ENCODE measurements at places on chromosomes 12 and 14.
A peak's percentile ranks its signal among the peaks of the same experiment; 100 is the strongest.

DNA sequence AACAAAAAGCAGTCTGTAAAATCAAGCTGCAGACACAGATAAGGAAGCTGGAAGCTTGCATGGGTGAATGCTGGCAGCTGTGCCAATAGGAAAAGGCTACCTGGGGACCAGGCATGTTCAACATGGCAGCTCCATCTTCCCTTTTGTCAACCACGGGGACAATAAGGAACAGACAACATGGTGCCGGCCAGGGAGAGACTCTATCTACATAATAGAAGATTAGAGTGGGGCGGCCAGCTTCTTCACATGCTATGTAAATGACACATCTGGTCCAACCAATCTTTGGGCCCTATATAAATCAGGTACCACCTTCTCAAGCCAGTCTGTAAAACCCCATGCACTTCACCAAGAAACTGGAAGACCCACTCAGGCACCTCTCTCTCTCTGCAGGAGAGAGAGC lies 157.6 kb downstream of the SUDS3 start:
- DNase-seq, result no peak

GRCh38 chr12:214003-214741 lies at the start of gene SLC6A12:
Gene SLC6A12, minus strand, starts transcription at chr12:214157. Its CDS starts 4,171 bp downstream, at chr12:209986.
- no peak for DNase-seq

DNA sequence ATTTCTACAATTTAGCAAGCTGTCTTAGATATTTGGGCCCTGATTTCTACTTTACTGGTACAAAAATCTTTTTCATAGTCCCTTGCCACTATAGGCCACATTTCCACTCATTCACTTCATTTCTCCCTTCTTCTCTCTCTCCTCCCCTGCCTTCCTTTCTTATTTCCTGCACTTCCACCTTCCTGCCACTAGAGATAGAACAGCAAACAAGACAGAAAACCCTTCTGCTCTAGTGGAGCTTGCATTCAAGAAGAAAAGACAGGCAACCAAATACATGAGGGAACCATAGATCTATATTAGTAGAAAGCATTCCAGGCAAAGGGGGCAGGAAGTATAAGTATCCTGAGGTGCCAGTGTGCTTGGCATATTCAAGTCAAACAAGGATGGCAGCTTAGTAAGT lies 623.5 kb downstream of the FLRT2 start:
- no peak for DNase-seq

DNA sequence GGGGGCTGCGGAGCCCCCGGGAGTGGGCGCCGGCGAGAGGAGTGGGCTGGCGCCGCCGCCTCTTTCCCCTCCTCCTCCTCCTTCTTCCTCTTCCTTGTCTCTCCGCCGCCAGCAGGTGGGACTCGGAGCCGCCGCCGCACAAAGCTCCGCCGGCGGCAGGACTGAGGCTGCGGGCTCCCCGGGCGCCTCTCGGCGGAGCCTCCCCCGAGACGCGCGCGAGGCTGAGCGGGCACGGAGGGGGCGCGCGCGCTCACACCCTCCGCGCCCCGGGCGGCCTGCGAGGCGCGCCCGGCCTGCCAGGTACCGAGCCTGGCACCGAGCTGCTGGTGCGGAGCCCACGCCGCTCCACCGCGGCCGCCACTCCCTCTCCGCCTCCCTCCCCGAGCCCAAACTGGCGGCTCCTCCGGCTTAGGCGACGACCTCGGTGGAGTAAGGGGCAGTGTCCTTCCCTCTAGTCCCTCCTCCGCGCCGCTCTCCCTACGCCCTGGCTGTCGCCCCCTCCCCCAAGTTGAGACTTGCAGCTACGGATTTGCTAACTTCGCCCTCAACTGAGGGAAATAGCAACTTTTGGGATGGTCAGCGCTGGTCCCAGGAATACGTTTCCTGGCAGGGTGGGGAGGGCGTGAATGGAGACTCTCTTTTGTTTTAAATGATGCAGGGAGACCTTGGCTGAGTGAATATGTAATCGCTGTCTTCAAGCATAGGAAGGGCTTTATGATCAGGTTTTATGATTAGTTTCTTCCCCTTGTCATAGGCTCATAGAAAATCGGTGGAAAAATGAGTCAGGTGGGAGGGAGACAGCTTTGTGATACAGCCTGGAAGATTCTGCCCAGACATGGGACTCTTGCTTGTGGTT lies 199.5 kb upstream of the CAND1 start:
- peak; percentile 77 for DNase-seq

GRCh38 chr14:102150744-102151143 lies 11.0 kb downstream of the WDR20 start:
- no peak for DNase-seq

- DNase-seq, result peak; percentile 53
Measured at GRCh38 chr14:104868811-104869572, 3.9 kb downstream of the CEP170B start.

DNA sequence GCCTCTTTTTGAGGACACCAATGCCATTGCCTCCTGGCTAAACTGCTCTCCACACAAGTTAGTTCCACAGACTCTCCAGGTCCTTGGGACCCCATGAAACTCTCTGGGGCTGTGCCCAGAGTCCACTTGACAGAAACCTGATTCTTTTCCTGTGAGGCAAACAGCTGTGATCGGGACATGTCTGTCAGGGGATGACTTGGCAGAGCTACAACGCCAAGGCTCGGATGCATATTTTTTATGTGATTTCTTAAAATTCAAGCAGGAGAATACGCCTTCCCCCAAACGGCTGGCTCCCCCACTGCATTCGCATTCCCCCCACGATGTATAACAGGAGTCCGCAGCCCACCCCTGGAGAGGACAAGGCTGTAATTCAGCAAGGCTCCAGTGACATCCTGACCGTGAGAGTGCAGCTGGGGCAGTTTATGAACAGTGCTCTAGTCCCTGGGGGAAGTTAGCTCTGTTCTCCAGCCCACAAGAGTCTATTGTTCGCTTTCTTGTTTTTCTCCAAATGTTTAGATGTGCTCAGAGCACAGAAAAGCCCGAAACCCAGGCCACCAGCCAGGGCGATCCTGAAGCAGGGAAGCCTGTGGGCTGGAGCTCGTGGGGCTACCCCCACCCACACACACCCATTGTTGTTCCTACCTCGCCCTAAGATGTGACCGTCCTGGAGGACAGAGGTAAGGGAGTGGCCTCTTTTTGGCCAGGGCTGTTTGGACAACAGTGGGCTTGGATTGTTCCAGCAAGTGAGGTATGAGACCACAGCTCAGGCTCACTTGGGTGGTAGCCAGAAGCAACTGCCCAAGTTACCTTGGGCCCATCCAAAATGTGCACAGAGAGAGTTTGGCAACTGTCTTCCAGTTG lies 159.5 kb downstream of the ZFP36L1 start:
- no peak for DNase-seq

- no peak for DNase-seq
Measured at GRCh38 chr12:23356927-23357708, 592.4 kb downstream of the SOX5 start.

GRCh38 chr12:102964872-102965271 lies 7.4 kb downstream of the ASCL1 start:
- peak; percentile 66 for DNase-seq

- DNase-seq, result no peak
Measured at GRCh38 chr14:25516838-25517237, 466.9 kb upstream of the STXBP6 start.

DNA sequence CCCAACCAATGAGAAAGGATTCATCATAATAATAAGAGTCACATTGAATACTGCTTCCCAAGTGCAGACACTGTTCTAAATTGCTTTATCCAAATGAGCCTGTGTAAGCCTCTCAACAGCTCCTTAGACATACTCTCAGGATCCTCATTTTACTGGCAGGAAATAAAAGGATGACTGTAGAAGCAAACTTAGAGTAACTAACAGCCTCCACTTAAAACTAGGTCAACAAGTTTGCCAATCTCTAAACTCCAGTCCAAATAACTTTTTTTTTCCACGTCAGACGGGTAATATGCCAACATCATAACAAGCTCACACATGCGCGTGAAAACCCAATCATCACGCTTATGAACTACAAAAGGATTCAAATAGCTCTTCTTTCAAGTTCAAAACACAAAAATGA lies 15.3 kb upstream of the DPF3 start:
- no peak for DNase-seq

GRCh38 chr14:62957562-62957961 lies 87.7 kb downstream of the KCNH5 start:
- no peak for DNase-seq

DNA sequence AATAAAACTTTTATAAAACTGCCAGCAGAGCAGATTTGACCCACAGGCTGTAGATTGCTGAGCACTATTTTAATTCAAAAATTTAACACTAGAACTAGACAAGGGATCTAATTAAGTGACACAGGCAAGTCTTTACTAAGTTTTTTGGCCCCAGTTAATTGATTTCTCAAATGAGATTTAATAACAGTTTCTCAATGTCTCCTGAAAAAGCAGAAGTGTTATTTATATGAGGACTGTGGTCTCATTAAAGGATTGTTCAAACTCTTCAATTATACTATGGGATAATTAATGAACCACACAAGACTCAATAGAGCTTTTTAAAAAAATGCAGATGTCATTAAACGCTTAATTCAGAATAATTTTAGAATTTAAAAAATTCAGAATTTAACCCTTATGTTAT lies 1.9 kb downstream of the HEATR5A start:
- DNase-seq, result no peak

DNA sequence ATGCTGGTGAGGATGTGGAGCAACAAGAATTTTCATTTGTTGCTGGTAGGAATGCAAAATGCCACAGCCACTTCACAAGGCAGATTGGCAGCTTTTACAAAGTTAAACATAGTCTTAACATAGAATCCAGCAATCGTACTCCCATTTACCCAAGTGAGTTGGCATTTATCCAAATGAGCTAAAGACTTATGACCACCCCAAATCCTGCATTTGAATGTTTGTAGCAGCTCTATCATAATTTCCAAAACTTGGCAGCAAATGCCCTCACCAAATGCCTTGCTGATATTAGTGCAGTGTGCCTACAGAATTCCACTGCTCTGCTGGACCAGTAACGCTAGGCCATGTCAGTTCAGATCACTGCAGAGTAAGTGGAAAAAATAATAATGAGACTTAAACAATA lies 120.7 kb upstream of the AMIGO2 start:
- DNase-seq, result no peak

DNA sequence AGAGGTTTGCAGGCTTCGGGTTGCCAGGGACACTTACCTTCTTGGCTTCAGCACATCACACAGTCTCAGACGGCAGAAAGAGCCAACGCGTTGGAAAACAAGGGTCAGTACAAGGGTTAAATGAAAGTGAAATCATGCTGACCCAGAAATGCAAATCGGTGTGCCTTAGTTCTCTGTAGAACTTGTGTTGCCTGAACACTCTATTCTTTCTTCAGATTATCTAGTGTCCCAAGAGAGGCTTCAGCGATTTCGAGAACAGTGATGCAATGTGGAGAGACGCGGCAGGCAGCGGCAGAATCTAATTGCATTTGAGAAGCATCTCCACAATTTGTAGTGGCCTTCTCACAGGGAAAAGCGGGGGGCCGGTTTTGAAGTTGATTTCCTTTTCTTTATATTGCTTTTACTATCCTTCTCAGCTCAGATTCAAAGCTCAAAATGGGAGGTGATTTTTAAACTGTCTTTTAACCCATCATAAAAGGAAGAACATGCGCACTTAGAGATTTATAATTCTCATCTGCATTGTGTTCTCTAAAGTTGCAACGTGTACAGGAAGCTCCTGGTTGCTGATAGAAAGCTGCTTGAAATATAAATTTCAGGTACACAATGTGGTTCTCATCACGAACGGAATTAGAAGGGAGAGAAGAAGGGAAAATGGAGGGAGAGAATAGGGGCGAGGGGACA lies 67.8 kb upstream of the EGLN3 start:
- DNase-seq, result no peak

- no peak for DNase-seq
Measured at GRCh38 chr12:807041-807735, 54.8 kb downstream of the WNK1 start.

DNA sequence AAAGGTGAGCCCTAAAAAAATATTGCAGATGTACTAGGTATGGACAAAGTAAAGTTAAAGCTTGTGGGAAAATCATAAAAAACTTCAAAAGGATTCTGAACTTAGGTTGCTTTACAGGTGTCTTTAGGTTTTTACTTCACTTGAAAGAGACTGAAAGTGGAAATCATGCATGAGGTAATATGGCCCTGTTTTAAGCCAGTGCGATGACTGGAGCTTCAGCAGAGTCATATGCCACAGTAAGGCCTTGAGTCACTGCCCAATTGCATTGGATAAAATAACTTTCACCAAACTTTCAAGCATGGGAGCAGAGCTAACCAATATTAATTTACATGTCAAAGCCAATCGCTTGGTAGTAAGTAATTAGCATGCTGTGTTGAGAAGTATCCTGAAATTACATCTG lies 63.9 kb upstream of the TMEM260 start:
- DNase-seq, result no peak

DNA sequence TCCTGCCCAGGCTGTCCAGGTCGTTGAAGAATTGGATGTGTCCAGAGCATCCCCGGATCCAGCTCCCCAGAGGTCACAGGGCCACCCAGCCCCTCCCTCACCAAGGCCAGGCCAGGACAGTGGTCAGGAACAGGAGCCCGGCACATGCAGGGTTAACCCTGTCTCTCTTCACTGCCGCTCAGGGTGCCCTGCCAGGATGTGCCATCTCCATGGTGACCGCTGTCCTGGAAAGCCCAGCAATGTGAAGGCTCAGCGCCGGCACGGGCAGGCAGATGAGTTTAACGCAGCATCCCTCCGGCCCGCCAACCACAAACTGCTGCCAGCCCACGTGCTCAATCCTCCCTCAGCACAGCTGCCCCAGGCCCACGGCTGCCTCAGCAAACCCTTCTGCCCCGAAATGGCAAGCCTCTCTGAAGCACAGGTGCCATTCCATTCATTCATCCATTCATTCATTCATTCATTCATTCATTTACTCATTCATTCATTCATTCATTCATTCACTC lies 4.4 kb downstream of the TMEM179 start:
- DNase-seq, result no peak

- no peak for DNase-seq
Measured at GRCh38 chr12:42615006-42615405, 25.5 kb upstream of the PRICKLE1 start.

- no peak for DNase-seq
Measured at GRCh38 chr14:89219051-89219450, 198.0 kb downstream of the FOXN3 start.

DNA sequence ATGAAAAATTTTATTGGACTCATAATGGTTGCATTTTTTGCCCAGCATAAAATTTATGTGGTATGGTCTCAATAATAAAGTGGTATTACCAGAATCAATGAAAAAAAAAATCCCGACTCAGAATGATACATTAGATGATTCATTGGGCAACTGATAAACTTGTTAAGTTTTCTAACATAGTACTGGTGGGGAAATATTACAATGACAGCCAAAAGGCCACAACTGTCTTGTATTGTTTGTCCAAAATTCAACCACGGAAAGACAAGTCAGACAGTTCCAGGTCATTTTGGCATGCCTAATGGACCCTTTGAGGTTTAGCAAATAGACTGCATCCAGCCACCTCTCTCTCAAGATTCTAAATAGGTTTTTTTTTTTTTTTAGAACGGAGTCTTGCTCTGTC lies 70.5 kb upstream of the TRIM9 start:
- DNase-seq, result no peak

Measured in activated effector memory CD4-positive, alpha-beta T cell treated with anti-CD3 and anti-CD28 coated beads, Interleukin-2, amount 50 U/mL, for 16 hours (primary cell).